Caki2 (cell line): ENCODE measurements at places on chromosomes 12 and 14. TPM values are rescaled to one million over a fixed set of nuclear protein-coding genes. Genes with fewer than 3 reads are reported as not detected.

NID2 gene
- total RNA-seq, result 6.2 and 6.4 TPM in 2 replicates

GPR135 gene
- total RNA-seq, result 0.71 TPM in 1 of 2 replicates, not detected in the other

APOF gene
- not detected in 2 replicates for total RNA-seq

OR6C4 gene
- not detected in 2 replicates for total RNA-seq

SLCO1A2 gene
- not detected in 2 replicates for total RNA-seq

PLEKHG7 gene
- total RNA-seq, result not detected in 2 replicates

DIO2 gene
- not detected in 2 replicates for total RNA-seq
